ENCODE measurements at places on chromosomes 6 and 20. TPM values are rescaled to one million over a fixed set of nuclear protein-coding genes. Genes with fewer than 3 reads are reported as not detected.

Gene PGC
- polyA plus RNA-seq: not detected

Gene MBOAT1
- polyA plus RNA-seq: not detected

Gene CYP24A1
- polyA plus RNA-seq: not detected

Gene ACSS1
- 0.14 TPM for polyA plus RNA-seq

Gene TFEB
- 0.24 TPM for polyA plus RNA-seq

Gene PRSS35
- 0.32 TPM for polyA plus RNA-seq

Measured in neural cell (in vitro differentiated cells).